Stimulated activated CD4-positive, alpha-beta T cell treated with anti-CD3 and anti-CD28 coated beads, Interleukin-15, amount 100 ng/mL, for 48 hours (primary cell): ENCODE measurements at places on chromosomes 6 and 20.

GRCh38 chr6:42618686-42619085 is 54.9 kb downstream of the UBR2 start:
- DNase-seq: no peak

DNA sequence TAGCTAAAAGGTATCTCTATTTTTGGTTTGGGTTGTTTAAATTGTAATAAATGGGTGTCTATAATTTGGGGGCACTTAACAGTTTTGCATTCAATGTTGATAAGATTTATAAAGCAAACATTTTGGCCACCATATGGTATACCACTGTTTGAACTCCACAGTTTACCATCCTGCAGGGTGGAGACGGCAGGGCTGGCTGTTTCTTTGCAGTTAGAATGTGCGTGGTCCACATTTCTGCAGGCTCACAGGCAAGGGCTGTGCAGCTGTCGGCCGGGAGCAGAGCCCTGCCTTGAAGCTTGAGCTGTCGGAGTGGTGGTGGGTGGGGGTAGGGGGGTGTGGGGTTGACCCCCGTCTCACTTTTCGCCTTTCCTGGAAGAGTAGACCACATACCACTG is 135.9 kb downstream of the CDH4 start:
- no peak for DNase-seq

DNA sequence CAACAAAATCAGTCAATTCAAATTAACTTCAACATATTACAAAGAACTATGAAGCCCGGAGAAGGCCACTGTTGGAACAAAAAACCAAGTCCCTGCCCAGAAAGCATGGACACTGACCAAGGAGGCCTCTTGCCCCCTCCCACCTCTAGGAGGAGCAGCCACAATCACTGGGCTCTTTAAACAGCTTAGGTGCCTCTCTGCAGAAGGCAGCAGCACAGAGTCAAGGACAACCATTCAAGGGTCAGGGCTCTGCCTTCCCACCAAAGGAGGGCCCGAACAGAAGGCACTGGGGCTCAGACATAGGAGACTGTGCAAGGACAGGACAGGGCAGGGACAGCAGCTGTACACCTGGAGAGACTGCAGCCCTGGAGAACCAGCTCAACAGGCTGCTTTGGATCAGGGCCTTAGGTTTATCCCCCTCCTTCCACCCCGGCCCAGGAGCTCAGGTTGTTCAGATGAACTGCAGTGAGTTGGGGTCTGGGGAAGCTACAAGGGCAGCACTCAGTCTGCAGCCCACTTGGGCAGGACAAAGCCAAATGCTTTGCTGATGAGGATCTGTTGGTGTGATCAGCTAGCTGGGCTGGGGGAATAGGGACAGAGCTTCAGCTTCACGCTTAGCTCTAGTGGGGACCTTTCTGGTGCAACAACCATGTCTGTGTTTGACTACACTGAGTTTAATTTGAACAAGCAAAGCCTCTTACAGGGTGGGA is 17.8 kb downstream of the TOMM34 start:
- no peak for DNase-seq

GRCh38 chr6:142323377-142323776 is 21.6 kb downstream of the ADGRG6 start:
- no peak for DNase-seq

DNA sequence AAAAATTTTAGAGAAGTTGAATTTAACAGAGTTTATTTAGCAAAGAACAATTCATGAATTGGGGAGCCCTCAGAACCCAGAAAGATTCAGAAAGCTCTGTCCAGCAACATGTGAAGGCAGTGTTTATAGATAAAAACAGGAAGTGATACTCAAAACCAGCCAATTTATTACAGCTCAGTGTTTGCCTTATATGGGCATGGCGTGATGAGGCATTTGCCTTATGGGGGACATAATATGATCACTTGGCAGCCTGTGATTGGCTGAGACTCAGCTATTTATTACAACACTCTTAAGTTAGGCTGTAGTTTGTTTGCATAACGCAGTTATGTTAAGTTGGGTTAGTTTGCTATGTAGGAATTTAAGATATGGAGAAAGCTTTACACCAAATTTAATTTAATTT is 11.5 kb downstream of the HLA-DPA1 start:
- DNase-seq: no peak

- no peak for DNase-seq
Measured at GRCh38 chr6:144581812-144582537, 296.8 kb downstream of the UTRN start.

DNA sequence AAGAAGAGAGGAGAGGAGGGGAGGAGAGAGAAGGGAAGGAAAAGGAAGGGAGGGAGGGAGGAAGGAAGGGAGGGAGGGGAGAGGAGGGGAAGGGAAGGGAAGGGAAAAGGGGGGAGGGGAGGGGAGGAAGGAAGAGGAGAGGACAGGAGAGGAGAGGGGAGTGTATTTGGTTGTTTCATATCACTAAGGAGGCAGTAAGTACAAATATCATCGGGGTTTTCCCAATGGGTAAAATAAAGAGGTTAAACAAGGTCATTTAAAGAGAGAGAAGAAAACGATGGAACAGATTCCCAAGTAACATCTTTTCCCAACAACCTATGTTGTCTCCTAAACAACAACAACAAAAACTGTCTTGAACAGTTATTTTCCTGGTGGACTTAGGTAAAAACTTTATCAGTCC is 43.6 kb downstream of the MBOAT1 start:
- DNase-seq: no peak

DNA sequence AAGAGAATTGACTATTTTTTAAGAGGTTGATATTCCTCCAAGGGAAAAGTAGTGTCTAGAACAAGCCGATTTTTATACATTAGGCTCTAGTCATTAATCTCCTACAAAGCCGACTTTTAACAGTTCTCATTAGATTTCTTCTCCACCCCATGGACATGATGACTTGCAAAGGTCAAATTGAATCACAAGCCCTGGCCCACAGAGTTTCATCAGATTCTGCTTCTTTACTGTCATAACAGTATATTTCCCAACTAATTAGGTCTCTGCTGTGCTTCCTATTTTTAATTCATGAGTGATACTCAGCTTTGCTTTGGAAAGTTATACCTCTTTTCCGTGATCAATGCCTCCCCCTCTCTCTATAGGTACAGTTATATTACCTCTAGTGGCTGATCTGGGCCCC is 90.6 kb upstream of the ADGRB3 start:
- DNase-seq: no peak

DNA sequence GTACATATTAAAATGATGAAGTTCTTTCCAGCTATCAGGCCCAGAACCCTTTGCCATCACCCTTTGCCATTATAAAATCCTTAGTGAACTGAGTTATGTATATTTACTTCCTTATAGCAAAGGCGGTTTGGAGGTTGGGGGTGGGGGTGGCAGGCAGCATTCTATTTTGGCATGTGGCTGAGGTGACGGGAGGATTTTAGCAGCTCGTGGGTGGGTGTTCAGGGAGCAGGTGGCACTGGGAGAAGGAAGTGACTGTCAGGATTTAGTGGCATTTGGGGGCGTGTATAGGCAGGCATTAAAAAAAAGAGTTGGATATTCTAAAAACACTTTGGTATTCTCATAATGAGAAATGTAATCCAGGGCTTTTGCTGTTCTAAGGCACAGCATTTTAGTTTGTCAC is 150.7 kb downstream of the RIMS1 start:
- no peak for DNase-seq

DNA sequence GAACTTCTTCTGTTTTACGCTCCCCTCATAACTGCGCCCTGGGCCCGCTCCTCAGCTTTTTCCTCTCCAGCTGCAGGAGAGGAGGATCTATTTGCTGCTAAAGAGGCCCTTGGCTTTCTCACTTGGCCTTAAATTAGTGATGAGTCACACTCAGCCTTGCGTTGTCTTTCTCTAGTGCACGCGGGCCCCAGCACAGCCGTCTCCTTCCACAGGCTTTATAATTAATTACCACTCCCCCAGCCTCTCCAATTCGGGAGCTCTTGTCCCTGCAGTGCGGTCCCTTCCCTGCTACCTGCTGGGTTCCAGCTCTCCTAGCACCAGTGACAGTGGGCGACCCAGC is 25.2 kb downstream of the PACSIN1 start:
- no peak for DNase-seq

DNA sequence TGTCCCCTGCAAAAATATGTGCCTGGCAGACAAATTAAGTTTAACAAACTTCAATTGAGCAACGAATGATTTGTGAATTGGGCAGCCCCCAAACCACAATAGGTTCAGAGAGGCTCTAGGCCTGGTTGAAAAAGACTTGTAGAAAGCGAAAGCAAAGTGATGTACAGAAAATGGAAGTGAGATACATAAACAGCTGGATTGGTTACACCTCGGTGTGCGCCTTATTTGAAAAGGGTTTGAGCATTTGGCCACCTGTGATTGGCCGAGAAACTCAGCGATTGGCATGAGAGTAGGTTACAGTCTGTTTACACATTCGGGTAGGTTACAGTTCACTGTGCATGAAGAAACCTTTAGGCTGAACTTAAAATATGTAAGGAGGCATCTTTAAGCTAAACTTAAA is 136.9 kb downstream of the CD83 start:
- no peak for DNase-seq

GRCh38 chr6:166293731-166294584 is 14.2 kb downstream of the PRR18 start:
- no peak for DNase-seq

DNA sequence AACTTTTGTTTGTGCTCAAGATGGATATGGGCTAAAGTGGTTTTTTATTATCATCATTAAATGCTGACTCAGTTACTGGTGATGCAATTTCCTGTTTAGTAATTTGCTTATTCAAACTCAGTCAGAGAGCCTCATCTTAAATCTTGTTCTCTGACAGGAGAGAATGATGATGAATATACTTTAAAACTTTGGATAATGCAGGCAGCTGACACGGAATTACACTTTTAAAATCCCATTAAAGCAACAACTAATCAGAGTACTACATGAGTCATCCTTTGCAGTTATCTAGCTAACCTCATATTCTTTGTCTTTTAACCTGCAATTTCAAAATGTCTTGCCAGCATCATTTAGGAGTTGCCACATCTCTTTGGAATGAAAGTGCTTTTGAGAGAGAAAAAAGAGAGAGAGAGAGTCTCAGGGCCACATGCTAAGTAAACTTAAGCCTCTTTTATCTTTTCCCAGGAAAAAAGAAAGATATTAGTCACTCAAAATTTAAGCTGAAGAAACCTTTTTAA is 9.2 kb upstream of the C6orf141 start:
- DNase-seq: no peak

DNA sequence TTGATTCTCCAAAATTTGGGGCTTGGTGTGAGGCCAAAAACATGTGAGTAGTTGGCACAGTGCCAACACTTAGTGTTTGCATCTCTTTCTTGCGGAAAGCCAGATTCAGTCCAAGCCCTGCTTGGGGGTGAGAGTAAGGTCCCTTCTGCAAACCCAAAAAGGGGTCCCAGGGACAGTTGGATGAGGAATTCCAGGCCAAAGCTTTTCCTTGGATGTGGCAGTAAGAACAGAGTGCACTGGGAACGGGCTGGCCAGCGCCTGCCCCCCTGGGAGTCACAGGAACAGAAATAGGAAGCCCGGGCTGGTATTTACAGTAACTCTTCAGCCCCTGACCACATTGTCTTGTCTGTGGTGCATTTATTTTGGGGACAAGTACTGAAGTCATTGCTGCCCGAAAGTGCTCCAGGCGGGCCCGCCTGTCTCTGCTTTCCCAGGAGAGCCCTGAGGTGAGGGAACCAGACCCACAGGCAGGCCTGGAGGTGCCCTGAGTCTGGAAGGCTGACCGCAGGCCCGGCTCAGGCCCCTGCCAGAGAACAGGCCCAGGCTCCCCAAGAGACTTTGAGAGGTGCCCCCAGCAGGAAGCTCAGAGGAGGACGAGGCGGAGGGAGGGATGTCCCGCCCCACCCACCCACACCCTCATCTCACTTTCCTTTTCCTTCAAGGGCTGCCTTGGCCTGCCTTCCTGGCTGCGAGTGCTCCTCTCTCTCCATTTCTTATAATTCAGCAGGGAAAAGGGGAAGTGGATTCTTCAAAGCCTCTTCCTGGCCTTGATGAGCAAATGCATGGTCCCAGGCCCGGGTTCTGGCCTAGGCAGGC is 218.4 kb downstream of the MAFB start:
- no peak for DNase-seq

- no peak for DNase-seq
Measured at GRCh38 chr6:167828325-167828956, 1.7 kb downstream of the AFDN start.

DNA sequence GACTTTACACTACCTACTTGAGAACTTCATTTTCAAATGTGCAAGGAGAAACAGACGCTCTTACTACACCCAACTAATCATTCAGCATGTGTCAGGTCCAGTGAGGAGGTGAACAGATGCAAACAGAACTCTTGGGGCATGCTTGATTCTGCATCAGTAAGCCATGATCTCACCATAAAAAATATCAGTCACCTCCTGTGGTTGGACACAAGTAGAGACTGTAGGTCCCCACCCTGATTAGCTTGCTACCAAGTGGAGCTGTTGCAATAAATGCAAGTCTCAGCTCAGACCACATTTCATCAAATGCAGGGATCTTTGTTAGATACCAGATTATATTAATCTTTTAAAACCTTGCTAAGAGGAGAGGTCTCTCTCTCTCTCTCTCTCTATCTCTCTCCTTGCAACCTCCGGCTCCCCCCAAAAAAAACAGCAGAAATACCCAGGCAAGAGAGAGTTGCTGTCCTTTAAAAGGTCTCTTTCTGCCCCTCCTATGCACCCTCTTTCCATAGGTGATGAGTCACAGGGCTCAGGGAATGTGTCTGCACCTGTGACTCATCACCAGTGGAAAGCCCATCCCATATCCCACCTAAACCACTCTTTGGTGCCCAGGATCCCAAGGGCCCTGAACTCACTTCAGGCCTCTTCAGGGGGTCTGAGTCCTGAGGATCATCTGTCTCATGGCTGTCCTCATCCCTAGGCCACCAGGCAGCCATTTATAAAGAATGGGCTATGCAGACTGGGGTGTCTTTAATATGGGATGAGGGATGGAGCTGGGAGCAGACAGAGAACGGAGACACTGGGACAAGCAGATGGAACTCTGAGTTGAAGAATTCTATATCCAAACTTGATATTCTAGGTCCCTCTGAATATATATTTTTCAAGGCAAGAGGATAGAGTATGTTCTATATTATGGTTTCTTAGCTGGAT is 154.5 kb downstream of the QRSL1 start:
- no peak for DNase-seq

DNA sequence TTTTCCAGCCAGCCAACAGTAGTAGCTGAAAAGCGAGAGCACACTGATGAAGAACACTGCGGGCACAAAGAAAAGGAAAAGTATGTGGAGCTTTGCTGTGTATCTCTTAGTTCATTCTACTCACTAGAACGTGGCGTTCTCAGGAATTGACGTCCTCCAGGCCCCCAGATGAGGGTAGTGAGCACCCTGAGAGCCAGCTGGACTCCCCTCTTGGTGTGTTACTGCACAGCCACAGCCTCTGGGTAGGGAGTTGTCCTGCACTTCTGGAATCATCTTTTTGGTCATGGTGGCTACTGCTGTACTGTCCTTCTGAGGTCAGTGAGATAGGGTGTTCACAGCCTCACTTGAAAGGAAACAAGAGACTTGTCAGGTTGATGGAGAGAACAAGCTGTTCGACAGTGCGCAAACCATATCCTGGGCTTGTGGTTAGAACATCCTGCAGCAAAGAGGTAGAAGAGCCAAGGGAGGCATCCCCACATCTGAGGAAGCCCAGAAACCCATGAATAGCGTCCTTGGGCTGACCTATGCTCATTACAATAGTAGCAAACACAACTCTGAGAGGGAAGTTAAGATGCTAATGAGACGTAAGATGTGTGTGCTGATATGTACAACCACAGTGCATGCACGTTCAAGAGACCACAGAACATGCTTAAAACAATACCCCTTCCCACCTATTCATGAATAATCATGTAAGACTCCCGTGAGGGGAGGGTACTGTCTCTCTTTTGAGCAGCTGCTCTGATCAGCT is 14.6 kb upstream of the HLA-F start:
- no peak for DNase-seq
